ENCODE measurements at places on chromosomes 6 and 20.

GRCh38 chr6:131112249-131112648, 23.0 kb upstream of the AKAP7 start:
- DNase-seq, result no peak

- peak; percentile 50 for DNase-seq
Observed at GRCh38 chr6:43021270-43022047, at the start of gene RRP36. Gene RRP36, plus strand, starts transcription at chr6:43021623. Its CDS starts 32 bp downstream, at chr6:43021655.

- no peak for DNase-seq
Observed at GRCh38 chr20:39025883-39026282, 63.7 kb downstream of the DHX35 start.

- no peak for DNase-seq
Observed at GRCh38 chr6:138559143-138559542, 59.8 kb upstream of the NHSL1 start.

GRCh38 chr6:111987295-111987694, 66.6 kb upstream of the CCN6 start:
- no peak for DNase-seq
